Stimulated activated CD4-positive, alpha-beta T cell treated with anti-CD3 and anti-CD28 coated beads, Interleukin-1b, Interleukin-23, amount 100 ng/mL, for 1 hour (primary cell): ENCODE measurements at places on chromosomes 5 and 9.

GRCh38 chr9:110308633-110309038, 29.0 kb downstream of the TXNDC8 start:
- DNase-seq, result no peak

DNA sequence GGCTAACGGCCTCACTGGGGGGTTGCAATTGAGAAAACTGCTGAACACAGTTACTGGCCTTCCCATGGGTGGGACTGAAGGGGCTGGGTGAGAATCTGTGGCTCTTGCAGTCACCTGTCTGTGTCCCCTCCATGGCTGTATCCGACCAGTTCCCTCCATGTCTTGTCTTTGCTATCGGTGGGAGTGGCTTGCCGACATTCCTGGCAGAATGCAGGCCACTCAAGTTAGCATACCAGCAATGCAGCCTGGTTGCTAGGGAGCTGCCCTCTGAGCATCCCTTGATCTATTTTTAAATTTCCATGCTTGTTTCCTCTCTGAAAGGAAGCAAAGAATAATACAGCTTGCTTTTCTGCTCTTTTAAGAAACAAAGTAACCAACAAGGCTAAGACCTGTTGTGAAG, 1509.7 kb upstream of the WWC1 start:
- no peak for DNase-seq

DNA sequence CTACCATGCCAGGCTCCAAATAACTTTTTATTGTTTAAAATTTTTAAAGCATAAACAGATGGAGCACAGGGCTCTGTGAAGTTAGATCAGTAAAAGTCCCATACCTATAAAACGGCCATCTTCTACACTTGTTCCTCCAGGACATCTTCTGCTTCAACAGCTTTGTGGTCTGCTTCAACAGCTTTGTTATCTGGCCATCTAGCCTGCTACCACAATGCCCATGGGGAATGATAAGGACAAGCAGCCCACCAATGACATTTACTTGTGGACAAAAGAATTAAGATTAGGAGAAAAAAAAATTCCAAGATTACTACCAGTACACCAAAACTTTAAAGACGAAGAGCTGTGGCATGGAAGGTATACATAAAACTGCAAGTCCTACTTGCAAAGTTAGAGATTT, 2.2 kb upstream of the VPS13A start:
- DNase-seq, result no peak

DNA sequence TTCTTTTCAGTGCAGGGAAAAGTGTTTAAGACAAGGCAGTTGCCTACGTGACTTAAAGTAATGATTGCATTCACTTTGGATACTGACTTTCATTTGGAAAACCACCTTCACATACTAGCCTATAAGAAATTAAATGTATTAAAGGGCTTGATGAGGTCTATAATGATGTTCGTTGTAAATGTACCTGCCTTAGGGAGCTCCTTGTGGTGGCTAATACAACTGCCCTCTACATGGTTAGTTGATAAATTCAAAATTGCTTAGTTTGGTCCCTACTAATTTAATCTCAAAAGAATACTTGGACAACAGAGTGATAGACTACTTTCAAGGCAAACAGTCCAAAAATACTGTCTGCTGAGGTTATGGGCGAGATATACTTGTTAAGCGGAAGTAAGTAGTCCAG, 3.8 kb downstream of the VLDLR start:
- DNase-seq, result no peak

GRCh38 chr5:139861021-139861888, 65.6 kb downstream of the PSD2 start:
- no peak for DNase-seq

- no peak for DNase-seq
Observed at GRCh38 chr9:135662758-135663450, at the start of gene LCN9. Gene LCN9 (plus strand): TSS chr9:135663309. CDS start chr9:135663322, 13 bp downstream.

DNA sequence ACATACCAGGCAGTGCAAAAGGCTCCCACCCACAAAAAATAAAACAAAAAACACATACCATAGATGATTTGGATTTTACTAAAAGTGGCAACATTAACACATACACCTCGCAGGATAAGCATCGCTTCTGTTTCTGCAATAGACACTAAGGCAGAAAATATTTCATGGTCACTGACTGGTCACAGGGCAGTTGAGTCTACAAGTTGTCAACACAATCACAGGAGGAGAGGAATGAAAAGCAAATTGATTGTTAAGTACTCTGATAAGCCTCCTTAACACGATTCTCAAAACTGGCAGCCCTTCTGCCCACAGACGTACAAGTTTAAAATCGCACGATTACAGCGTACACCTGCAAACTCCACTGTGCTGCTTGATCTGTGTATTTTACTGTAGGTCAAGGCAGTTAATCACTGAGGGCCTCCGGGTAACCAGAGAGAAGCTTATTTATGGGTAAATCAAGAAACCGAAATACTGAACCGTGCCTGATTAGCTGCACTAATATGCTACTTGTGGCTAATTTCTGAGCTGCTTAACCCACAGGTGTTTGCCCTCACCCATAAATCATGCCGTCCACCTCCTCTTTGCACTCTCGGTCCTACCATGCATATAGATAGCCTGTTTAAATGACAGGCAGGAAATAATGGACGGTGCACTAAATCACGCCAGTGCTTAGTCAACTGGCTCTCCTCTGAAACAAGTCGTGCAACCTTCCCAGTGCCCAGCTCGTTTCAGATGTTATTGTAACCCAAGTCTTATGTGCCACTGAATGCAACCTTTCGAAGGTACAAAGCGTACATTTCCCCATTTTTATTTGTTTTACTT, 659.4 kb upstream of the ADAMTS16 start:
- no peak for DNase-seq

DNA sequence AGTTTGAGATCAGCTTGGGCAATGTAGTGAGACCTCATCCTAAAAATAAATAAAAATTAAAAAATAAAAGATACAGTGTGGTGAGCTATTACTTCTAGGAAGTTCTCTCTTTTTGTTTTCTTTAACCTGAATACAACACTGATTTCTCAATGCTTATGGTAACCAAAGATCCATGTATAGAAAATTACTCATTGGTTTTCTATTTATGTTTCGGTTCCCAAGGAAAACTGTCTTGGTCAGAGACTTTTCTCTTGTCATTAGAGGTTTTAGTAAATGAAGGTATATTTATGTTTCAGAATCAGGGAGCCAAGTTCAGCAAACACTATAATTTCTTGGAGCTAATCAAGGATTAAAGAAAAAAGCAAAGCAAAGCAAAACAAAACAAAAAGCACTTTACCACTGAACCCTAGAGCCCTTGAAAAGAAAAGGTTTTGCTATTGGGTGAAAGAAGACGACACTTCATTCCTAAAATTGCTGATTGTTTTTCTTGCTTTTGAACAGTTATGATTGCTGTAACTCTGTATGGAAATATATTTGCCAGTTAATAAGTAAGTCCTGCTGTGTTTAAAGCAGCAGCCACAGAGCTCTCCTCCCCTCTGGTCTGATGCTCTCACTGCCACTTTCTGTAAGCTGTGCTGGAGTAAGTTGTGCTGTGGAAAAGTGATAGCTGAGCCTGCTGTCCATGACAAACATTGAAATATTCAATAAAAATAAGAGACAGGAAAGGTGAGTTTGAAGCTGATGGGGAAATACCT, 298.2 kb downstream of the CD180 start:
- no peak for DNase-seq

DNA sequence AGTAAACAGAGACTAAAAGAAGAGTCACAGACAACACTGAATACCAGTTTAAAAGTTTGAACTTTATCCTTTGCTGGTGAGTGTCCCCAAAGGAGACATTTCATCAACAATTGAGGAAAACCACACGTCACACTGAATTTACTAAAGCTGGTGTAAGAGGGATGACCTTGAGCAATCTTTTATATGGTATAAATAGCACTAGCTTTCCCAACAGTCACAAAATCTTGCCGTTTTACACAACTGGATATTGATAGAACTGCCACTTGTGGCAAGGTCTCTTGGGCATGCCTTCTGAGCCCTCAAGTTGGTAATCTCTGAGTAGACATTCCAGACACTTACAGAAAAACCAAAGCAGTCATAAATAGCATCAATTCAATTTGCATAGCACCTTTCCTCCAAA, 311.5 kb upstream of the TARS1 start:
- DNase-seq, result no peak

DNA sequence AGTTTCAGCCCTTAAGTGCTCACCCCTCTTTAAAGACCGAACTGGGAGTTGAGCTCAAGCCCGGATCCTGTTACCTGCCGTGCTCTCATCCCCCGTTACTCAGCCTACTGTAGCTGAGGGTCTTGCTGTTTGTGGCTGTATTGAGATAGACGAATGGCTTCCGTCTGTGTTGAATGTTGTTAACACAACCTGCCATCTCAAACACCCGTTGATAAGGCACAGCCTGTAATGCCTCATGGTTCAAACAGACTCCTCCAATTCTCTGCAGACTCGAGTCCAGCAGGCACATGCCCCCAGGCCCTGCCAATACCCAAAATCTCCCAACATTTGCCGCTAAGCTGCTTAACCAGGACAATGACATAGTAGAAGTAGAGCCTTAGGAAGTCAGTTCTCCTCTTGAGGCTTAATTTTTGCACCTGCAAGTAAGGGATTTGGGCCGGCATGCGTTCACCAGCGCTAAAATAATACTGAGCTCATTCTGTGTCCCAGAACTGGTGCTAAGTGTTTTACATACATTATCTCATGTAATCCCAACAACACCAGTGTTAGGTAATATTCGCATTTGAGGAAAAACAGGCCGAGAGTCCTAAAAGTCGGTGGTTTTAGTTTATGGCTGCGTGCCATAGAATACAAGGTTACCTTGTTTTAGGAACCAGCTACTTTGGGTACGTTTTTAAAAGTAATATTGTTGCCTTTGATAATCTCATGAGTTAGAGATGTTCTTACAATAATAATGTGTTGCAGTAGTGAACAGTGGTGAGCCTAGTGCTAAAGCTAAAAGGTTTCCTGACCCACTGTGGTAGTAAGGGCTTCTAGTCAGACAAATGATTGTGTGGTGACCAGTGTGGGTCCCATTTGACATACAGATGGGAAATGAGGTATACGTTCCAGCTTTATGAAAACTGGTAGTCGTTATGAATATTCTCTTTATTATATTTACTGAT, 1.5 kb upstream of the RFX3 start:
- no peak for DNase-seq

- no peak for DNase-seq
Observed at GRCh38 chr9:119802133-119802532, 432.9 kb upstream of the BRINP1 start.

DNA sequence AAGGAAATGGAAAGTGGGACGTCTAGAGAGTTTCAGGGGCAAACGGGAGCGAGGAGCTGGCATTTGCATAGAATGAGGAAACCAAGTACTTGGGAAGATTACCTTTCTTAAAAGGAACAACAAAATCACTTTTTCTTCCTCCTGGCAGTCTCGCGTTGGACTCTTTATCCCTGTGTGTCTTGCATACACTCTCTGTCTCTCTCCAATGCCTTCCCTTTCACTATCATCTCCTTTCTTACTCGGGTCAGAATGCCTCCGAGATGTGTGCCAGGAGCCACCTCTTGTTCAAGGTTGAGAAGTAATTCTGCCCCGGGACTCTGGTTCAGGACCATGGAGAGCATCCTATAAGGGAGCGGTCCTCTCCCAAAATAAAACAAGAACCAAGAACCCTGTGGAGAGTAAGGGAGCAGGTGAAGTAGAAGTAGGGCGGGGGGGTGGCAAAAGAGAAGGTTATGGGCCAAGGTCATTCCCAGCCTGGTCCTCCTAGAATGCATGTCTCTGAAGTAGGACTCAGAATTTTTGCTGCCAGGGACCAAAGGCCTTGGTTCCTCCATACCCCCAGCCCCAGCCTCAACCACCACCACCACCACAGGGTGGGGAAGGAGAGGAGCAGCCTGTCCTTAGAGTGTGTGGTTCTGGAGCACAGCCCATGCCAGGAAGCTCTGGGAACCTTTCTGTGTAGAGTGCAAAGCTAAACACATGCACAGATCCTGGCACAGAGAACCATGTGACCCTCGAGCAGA, 72.1 kb upstream of the ARAP3 start:
- no peak for DNase-seq

- no peak for DNase-seq
Observed at GRCh38 chr5:128574041-128574440, 36.0 kb upstream of the FBN2 start.

DNA sequence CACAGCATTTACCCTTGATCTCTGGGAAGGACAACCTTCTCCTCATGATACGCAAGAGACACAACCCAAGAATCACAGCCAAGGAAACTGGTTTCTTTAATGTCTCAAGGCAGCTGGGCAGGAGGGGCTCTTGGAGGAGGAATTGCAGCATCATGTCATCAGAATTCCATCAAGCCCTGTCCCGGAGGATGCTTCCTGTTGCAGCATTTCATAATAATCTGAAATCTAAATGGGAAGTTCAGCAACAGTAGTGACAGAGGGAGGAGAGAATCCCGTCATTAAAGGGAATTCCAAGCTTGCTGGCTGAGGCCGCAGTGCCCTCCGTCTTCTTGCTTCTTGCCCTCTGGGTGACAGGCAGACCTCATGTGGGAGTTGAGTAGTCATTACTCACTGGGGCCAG, 192.7 kb downstream of the TENT4A start:
- DNase-seq, result no peak

GRCh38 chr5:127019928-127020327, 10.4 kb downstream of the MARCHF3 start:
- no peak for DNase-seq

GRCh38 chr5:143552680-143553079, 149.2 kb upstream of the NR3C1 start:
- DNase-seq, result no peak

DNA sequence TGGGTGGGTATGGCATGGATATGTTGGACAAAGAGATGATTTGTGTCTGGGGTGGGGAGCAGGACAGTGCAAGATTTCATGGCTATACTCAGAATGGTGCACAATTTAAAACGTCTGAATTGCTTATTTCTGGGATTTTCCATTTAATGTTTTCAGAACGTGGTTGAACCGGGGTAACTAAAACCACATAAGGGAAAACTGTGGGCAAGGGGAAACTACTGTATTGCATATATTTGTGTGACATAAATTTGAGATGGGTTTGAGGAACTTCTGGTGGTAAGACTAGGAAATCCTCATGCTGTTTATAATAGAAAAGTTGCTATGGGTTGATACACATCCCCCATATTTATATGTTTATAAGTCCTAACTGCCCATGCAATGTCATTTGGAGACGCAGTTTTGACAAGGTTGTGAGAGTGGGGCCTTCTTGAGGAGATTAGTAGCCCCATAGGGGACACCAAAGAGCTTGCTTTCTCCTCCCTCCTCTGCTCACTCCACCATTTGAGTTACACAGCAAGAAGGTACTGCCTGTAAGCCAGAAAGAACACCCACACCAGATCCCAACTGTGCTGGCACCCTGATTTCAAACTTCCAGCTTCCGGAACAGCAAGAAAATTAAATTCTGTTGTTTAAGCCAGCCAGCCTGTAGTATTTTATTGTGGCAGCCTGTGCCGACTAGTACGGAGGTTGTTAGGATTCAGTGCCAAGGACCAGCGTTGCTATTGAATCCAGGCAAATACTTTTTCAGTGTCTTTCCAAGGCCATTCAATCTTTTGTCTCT, 2118.9 kb downstream of the MAT2B start:
- DNase-seq, result no peak

DNA sequence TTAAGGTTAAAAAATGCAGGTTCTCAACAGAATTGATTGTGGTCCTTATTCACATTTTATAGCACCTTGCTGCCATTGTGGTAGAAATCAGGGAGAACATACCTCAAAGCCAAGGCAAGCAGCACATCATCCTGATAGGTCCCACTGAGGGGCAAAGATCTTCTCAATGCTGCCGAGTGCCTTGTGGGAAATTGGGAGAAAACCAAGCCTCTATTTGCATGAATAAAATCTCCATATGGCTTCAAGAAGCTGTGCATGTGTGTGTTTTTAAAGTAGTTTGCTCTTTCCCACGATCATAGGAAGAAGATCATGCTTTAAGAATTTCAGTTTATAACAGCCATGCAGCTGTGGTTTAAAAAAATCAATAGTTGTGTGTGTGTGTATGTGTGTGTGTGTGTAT, 216.9 kb upstream of the FBXL7 start:
- DNase-seq, result no peak
